Neuronal stem cell (in vitro differentiated cells): ENCODE measurements at places on chromosomes 2 and 18.

GRCh38 chr2:160306985-160307384 lies 106.9 kb upstream of the ITGB6 start:
- H3K27me3 ChIP-seq = no peaks in the 10 kb centered on the region
- DNase-seq = no peak
- H3K27ac ChIP-seq = no peak overlapping the region
- peaks cover 12% of the 10 kb centered on the region for H3K4me1 ChIP-seq
- no peak overlapping the region for H3K4me3 ChIP-seq
- H3K36me3 ChIP-seq = no peaks in the 10 kb centered on the region

DNA sequence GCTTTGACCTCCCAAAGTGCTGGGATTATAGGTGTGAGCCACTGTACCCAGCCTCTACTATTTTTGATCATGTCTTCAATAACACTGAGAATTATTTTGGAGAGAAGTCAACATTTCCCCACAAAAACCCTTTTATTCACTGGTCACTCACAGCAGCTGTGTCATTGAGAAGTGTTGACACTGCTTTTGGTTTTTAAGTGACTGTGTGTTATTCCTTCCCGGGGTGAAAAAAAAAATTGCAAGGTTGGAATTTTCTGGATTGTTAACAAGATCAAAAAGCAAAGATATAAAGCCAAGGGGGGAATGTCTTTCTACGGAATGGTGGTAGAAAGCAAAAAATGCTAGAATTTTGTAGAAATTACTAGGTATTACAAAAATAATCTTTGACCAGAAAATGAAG lies 61.5 kb downstream of the TANC1 start:
- H3K4me3 ChIP-seq = no peak overlapping the region
- H3K27ac ChIP-seq = no peak overlapping the region
- no peak for DNase-seq
- H3K36me3 ChIP-seq = no peaks in the 10 kb centered on the region
- no peaks in the 10 kb centered on the region for H3K27me3 ChIP-seq

GRCh38 chr2:183709829-183710228 lies 585.6 kb downstream of the NUP35 start:
- H3K4me1 ChIP-seq = no peaks in the 10 kb centered on the region
- DNase-seq = no peak
- no peak overlapping the region for H3K4me3 ChIP-seq

GRCh38 chr2:129015397-129016285 lies 697.0 kb upstream of the HS6ST1 start:
- H3K27ac ChIP-seq = no peak overlapping the region
- no peaks in the 10 kb centered on the region for H3K27me3 ChIP-seq
- H3K36me3 ChIP-seq = no peaks in the 10 kb centered on the region
- H3K4me1 ChIP-seq = no peaks in the 10 kb centered on the region

DNA sequence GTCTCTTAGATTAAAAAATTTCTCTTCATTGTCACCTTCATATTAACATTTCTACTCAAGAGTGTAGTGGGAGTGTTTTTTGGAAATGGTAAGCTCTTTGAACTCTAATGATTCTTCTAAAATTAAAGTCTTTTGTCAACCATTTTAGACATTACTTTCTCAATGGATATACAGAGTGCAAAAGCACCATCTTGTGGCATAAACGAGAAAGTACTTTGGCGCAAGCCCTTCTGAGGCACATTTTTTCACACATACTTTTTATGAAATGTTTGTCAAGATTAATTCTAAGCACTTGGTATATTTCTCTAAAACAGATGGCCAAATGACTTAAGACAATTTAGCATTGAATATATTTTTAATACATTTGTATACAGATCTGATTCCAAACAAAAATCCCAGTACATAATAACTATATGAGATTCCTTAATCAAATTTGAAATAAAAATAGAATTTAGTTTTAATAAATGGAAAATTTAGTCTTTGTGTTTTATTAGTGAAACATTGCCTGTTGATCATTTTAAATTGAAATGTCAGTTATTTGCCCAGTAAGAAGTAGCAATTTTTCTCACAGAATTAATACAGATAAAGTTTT lies 63.3 kb upstream of the GALNT5 start:
- no peak overlapping the region for H3K4me3 ChIP-seq
- no peaks in the 10 kb centered on the region for H3K4me1 ChIP-seq
- no peaks in the 10 kb centered on the region for H3K36me3 ChIP-seq
- peak; percentile 30 for DNase-seq
- no peaks in the 10 kb centered on the region for H3K27me3 ChIP-seq

GRCh38 chr18:70428439-70428838 lies 139.6 kb downstream of the SOCS6 start:
- no peak overlapping the region for H3K27ac ChIP-seq
- no peaks in the 10 kb centered on the region for H3K36me3 ChIP-seq
- H3K4me3 ChIP-seq = no peak overlapping the region
- DNase-seq = no peak

- peaks cover 10% of the 10 kb centered on the region for H3K4me1 ChIP-seq
- DNase-seq = no peak
- no peak overlapping the region for H3K27ac ChIP-seq
- no peaks in the 10 kb centered on the region for H3K36me3 ChIP-seq
- H3K27me3 ChIP-seq = no peaks in the 10 kb centered on the region
Observed at GRCh38 chr2:8478471-8478793, 203.4 kb upstream of the ID2 start.

DNA sequence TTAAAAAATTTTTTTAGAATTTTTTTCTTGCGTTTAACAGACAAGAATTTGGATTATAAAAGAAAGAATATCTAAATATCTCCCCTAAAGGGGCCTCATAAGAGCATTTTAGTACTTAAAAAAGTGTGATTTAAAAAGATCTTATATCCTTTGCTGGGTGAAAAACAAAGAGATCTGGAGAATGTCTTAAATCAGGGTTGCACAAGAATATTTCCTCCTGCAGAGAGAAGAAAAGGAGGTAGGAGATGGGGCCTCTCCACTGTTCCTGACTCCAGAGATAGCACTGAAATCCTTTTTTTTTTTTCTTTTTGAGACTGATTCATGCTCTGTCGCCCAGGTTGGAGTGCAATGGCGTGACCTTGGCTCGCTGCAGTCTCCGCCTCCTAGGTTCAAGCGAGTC lies 68.5 kb upstream of the OSR1 start:
- H3K4me3 ChIP-seq = no peak overlapping the region
- H3K27ac ChIP-seq = no peak overlapping the region
- DNase-seq = no peak
- no peaks in the 10 kb centered on the region for H3K4me1 ChIP-seq
- H3K27me3 ChIP-seq = no peaks in the 10 kb centered on the region

- H3K27me3 ChIP-seq = no peaks in the 10 kb centered on the region
- H3K27ac ChIP-seq = no peak overlapping the region
- no peak overlapping the region for H3K4me3 ChIP-seq
- no peaks in the 10 kb centered on the region for H3K36me3 ChIP-seq
- no peak for DNase-seq
Observed at GRCh38 chr2:197285361-197285760, 25.2 kb downstream of the ANKRD44 start.

- no peaks in the 10 kb centered on the region for H3K27me3 ChIP-seq
- H3K36me3 ChIP-seq = no peaks in the 10 kb centered on the region
- no peak overlapping the region for H3K27ac ChIP-seq
- H3K4me3 ChIP-seq = no peak overlapping the region
- peaks cover 3% of the 10 kb centered on the region for H3K4me1 ChIP-seq
Observed at GRCh38 chr2:61946666-61947065, 41.2 kb downstream of the COMMD1 start.

DNA sequence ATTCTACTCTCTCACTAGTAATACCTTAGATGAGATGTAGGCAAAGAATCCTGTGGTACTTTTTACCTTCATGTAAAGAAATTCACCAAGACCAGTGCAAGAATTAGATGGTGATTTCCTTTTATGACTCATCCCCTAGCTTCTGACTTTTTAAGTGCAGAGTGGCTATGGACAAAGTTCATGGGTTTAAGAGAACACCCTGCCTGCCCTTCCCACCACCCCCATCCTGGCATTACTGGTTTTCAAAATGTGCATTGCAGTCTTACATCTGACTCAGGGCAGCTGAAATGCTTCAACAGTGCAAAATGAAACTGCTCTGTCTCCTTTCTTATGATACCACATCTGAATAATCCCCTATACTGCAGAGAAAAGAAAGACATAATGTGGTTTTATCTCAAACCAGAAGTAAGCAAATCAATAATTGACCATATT lies 22.6 kb downstream of the MAIP1 start:
- no peaks in the 10 kb centered on the region for H3K27me3 ChIP-seq
- no peak overlapping the region for H3K27ac ChIP-seq
- H3K4me3 ChIP-seq = no peak overlapping the region
- H3K36me3 ChIP-seq = peaks cover 3% of the 10 kb centered on the region
- peaks cover 10% of the 10 kb centered on the region for H3K4me1 ChIP-seq
- no peak for DNase-seq

DNA sequence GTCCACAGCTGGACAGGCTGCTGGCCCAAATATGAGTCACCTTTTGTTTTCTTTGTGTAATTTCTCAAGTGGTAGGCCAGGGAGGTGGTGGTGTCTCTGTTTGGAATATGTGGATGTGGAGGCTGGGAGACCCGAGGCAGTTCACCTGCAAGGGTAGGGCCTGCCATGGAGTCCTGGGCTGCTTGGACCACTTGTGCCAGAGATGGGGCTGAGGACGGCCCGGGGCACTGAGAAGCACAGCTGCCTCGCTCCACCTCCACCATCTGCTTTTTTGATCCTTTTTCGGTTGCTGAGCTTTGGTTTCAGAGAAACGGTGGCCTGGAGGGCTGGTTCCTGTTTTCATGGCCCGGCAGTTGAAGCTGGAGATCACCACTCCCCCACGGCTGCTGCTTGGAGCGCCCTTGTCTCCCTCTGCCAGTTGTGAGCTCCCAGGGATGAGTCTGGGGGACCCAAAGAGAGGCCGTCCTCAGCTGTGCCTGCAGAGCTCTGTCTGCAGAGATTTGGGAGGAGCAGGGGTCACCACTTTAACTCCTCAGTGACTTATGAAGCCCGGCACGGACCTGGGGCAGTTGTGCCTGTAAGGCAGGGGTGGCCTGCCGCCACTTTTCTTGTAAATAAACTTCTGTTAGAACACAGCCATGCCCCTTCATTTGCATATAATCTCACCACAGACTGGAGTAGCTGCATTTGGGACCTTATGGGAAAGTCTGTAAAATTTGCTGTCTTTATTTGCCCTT lies 67.6 kb upstream of the MCFD2 start:
- H3K27ac ChIP-seq = no peak overlapping the region
- no peak for DNase-seq
- H3K36me3 ChIP-seq = peaks cover 3% of the 10 kb centered on the region
- H3K4me1 ChIP-seq = peaks cover 25% of the 10 kb centered on the region
- H3K4me3 ChIP-seq = no peak overlapping the region
- no peaks in the 10 kb centered on the region for H3K27me3 ChIP-seq

- H3K27ac ChIP-seq = no peak overlapping the region
- no peak overlapping the region for H3K4me3 ChIP-seq
- no peaks in the 10 kb centered on the region for H3K27me3 ChIP-seq
- no peak for DNase-seq
Observed at GRCh38 chr2:30224151-30224550, 7.2 kb upstream of the LBH start.

DNA sequence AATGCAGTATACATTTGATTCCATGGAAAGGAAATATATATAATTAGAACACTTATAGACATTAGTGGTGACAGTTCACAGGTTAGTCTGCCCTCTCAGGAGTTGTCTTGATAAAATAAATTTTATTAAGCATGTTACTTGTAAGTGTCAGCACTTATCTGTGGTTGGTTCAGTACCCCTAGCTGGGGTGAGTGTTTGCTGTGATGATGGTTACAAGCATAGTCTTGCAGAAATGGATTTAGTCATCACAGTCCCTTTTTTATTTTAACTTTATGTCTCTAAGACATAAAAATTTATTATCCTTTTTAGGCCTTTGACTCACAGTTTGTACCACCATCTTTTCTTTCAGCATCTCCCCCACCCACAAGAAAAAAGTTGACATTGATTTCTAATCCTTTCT lies 52.1 kb downstream of the NCK2 start:
- no peak overlapping the region for H3K4me3 ChIP-seq
- H3K36me3 ChIP-seq = peaks cover 10% of the 10 kb centered on the region
- H3K27ac ChIP-seq = no peak overlapping the region
- peaks cover 9% of the 10 kb centered on the region for H3K4me1 ChIP-seq
- no peak for DNase-seq
- no peaks in the 10 kb centered on the region for H3K27me3 ChIP-seq

DNA sequence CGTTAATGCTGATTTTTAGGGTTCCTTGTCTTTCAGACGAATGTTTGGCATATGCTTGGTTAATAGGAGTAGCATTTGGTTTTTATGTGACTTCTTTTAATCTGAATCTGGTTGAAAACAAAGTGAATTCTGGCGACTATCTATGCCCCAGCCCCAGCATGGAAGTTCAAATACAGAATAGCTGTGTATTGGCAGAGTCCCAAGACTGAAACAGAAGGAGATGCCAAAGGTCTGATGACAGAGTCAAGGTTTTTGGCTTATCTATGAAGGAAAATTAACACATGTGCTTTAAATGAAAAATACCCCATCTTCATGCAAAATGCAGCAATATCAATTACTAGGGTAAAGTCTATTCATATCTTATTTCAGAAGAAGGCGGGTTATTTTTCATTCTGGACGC lies 734.8 kb upstream of the NXPH2 start:
- no peak for DNase-seq
- H3K27me3 ChIP-seq = no peaks in the 10 kb centered on the region
- H3K36me3 ChIP-seq = no peaks in the 10 kb centered on the region

DNA sequence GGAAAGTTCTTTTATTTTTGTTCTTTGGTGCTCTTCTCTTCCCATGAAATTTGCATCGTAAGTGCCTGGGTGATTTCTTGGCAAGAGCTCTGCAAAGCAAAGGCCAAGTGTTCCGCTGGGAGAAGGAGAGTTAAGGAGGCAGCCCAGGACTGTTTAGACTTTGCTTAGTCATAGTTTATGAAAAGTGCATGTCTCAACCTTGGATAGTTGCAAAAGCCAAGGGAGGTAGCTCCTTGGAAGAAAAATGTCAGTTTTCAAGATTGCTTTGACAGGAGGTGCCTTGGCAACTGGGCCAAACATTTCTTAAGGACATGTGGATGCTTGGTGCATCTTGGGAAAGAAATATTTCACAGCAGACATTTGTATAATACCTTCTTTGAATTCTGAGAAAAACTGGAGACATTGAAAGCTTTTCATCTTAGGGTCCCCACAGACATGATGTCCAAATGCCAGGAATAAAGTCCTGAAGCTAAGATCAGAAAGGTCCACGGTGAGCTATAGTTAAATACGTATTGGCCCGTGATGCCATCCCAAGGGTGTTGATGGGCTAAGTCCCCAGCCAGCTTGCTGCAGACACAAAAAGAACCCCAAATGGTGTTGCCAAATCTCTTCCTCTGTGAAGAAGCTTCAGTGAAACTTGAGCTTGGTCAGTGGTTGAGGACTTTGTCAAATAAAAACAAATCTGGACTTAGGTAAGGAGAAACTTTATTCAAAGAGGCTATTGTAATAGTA lies 96.3 kb upstream of the THUMPD2 start:
- no peak for DNase-seq
- no peaks in the 10 kb centered on the region for H3K27me3 ChIP-seq
- H3K4me1 ChIP-seq = peaks cover 4% of the 10 kb centered on the region
- no peak overlapping the region for H3K27ac ChIP-seq
